NCI-H460 (cell line): ENCODE measurements at places on chromosomes 12 and 14.

DNA sequence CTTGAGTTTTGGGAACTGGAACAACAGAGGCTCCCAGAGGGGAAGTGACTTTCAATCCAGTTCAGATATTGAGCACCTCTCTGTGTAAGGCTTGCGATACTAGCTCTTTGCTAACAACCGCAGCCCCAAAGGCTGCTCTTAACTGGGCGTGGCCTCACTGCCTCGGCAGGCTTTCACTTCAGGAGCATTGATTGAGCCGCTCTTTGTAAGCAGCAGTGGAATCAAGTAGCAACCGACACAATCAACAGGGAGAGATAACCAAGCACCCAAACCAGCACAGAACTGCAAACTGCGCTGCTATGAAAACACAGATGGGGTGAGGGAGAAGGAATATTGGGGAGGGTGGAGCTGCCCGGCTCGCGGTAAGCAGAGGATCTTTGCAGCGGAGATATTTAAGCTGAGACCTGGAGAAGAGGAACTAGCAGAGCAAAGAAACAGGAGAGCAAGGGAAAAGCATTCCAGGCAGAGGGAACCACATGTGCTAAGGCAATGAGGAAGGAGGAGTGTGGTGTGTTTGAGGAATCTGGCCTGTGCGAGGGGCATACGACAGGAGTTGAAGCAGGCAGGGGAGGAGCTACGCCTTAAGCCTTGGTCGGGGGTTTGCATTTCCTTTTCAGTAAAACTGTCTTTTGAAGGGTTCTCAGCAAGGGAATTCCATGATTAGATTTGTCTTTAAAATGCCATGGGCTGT is 17.3 kb upstream of the YY1 start:
- peak; percentile 37 for DNase-seq

- no peak for DNase-seq
Measured at GRCh38 chr14:103516426-103517173, 6.0 kb downstream of the CKB start.

- no peak for DNase-seq
Measured at GRCh38 chr12:65926119-65926908, 102.0 kb downstream of the HMGA2 start.

DNA sequence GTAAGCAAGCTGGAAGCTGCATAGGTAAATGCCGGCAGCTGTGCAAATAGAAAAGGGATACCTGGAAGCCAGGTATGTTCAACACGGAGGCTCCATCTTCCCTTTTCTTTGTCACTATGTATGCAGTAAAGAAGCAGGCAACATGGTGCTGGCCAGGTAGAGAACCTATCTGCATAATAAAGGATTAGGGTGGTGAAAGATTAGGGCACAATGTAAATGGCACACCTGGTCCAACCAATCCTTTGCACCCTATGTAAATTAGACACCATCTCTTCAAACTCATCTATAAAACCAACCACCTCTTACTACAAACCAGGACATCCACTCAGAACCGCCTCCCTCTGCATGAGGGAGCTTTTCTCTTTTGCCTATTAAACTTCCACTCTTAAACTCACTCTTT is 32.3 kb downstream of the RPS29 start:
- DNase-seq, result no peak

- DNase-seq, result no peak
Measured at GRCh38 chr12:22350886-22351285, 16.4 kb upstream of the ST8SIA1 start.
